Fibroblast of skin of left quadriceps (primary cell): ENCODE measurements at places on chromosomes 16 and 17.

DNA sequence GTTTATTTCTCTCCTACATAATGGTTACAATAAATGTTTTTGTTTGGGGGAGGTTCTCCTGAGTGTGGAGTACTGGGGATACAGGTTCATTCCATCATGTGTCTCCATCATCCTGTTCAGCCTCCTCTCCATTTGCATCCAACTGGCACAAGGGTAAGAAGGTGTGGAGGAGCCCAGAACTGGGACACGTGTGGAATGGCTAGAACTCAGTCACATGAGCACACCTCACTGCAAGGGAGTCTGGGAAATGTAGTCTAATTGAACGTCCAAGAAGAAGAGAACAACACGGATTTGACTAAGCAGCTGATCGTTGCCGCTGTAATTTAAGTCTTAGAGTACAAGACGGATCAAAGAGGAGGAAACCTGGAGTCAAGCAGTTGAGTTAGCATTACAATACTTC lies 6.1 kb downstream of the OR1A1 start:
- no peak for DNase-seq

GRCh38 chr16:79269211-79269863 lies 331.2 kb downstream of the MAF start:
- DNase-seq = no peak

DNA sequence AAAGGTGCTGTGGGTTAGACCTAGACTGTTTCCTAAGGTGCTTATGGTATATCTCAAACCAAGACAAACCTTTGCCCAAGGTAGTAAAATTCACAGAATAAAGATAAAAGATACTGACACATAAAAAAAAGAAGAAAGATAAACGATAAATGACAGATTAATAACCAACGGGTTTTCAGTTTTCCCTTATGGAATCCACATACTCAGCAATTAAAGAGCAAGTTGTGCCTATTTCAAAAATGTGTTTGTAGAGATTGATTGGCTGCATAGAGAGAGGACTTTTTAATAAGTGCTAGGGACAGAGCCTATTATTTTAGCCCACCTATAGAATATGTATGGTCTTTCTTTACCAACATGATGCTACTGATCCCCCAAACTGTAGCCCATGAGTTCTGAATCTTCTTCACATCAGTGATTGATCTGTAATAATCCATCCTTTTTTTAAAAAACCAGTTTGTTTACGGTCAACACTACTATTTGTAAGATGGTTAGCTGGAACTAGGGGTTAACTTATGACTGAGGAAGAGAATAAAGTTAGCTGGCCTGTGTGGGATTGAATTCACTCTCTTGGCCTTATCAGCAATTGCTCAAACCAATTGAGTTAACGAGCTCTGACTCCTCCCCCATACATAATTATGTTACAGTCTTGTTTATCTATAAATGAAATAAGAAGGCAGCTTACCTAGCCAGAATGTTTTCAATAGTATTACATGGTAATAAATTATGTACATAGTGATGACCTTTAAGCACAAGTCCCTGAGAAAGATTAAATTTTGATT lies 53.8 kb downstream of the SNX11 start:
- DNase-seq = no peak

- no peak for DNase-seq
Measured at GRCh38 chr17:63134867-63135266, 168.8 kb downstream of the TANC2 start.

DNA sequence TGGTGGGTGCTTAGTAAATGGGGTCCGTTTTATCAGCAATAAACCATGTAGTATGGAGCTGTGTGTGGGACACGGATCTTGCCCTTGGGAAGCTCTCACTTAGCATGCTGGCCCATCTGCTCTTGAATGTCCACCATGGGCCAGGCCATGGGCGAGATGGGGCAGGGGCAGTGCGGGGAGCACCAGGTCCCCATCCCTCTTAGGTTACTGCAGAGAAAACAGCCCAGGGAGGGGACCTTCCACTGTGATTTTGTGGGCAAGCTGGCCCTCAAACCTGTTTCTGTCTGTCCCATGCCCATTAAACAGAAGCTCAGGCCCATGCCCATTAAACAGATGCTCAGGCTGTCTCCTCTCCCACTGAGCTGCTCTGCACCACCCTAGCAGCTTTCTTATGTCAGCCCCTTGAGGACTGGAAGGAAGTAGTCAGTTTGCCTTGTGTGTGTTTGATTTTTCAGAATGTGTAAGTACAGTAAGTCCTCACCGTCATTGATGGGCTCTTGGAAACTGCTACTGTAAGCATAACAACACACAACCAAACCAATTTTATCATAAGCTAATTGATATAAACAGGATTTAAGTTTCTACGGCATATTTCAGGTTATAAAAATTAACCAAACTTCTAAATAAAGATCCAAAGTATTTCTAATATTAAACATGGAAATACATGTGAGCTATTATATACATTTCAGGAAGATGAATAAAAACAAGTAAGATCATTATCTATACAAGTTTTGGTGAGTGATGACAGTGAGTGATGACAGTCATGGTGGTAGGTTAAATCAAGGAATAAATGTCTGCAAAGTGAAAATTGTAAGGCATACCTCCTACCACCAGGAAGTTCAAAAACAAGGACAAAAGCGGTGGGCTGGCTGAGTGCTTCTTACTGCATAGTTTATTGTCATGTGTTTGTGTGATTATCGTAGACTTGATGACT lies 11.5 kb downstream of the MPRIP start:
- no peak for DNase-seq

DNA sequence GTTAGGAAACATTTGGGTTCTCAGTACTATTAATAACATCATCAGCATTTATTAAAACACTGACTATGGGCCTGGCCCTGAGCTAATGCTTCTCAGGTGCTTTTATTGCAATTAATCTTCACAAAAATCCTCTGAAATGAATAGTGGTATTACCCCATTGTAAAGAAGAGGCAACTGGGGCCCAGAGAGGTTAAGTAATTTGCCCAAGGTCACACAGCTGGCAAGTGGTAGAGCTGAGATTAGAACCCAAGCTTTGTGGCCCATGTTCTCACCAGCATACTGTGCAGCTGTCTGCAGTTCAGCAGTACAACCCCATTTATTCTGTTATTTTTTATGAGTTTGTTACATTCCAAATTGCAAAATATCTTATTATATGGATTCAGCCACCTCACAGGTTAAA lies 82.3 kb downstream of the TBC1D16 start:
- DNase-seq = no peak

- DNase-seq = no peak
Measured at GRCh38 chr17:45226576-45226975, 4.9 kb downstream of the FMNL1 start.

DNA sequence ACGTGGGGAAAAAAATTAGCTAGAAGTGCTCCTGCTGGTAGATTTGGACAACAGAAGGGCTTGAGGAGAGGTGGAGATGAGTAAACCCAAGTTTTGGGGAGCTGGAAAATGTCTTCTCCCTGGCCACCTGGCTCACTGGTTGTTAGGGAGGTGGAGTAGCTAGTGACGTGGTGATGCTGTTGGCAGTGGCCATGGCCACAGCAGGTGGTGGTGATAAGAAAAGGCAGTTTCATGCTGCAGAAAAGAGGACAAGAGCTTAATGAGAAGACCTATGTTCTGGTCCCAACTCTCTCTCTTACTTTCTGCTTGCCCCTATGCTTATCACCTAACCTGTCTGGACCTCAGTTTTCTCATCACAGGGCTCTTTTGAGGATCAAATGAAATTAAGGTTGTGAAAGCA lies 223.5 kb upstream of the N4BP1 start:
- no peak for DNase-seq

GRCh38 chr16:2206420-2206779 lies 1.1 kb downstream of the MLST8 start:
- DNase-seq = no peak

- no peak for DNase-seq
Measured at GRCh38 chr16:24116046-24116776, 139.9 kb upstream of the CACNG3 start.

DNA sequence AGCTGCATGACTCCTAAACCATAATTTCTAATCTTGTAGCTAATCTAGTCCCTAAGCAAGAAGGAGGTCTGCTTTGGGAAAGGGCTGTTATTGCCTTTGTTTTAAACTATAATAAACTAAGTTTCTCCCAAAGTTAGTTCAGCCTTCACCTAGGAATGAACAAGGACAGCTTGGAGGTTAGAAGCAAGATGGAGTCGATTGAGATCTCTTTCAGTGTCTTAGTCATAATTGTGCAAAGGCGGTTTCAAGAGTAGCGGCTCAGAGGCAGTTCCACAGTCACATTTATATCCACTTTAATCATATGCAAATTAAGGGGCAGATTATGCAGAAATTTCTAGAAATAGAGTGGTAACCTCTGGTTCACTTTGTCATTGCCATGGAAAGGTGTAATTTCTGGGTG lies 17.4 kb downstream of the DRC7 start:
- no peak for DNase-seq

DNA sequence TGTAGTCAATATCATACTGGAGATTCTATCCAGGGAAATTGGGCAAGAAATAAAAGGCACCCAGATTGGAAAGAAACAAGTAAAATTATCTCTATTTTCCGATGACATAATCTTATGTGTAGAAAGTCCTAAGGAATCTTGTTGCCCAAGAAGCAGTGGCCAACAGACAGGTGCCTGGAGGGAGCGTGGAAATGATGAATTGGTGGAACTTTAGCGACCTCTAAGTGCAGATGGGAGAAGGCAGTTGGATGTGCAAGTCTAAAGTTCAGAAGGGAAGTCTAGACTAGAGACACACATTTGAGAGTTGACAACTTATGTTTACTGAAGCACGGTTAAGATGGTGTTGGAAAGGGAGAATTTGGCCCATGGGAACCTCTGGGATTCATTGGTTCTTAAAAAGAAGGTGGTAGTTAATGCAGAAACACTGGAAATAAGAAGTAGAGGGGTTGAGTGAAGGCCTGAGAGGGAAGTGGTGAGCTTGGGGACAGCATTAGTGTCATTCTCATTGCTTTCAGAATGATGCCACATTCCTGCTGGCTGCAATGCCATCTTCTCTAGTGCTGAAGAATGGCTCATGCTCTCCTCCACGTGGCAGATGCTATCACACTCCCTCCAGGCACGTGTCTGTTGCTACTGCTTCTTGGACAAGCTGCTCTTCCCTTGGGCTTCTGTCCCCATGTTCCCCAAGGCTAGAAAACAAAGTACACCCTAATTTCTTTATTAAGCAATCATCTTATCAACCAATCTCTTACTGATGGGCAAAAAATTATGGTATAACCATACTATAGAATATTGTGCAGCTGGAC lies 24.0 kb downstream of the TAT start:
- DNase-seq = no peak

DNA sequence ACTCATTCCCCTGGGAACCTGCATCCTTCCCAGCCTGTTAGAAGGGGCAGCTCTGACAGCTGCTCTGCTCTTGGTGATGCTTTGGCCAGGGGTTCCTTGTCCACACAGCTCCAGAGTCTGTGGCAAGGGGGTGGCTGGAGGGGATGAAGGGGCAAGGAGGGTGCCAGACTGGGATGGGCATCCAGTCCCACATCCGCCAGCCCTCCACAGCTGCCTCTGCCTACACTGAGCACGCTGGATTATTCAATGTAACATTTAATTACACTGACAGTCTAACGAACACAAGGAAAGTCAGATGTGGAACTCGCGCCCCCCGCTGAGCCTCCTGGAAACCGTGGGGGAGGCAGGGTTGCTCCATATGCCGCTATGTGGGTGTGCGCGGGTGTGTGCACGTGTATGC lies 101.1 kb downstream of the C16orf78 start:
- DNase-seq = no peak

DNA sequence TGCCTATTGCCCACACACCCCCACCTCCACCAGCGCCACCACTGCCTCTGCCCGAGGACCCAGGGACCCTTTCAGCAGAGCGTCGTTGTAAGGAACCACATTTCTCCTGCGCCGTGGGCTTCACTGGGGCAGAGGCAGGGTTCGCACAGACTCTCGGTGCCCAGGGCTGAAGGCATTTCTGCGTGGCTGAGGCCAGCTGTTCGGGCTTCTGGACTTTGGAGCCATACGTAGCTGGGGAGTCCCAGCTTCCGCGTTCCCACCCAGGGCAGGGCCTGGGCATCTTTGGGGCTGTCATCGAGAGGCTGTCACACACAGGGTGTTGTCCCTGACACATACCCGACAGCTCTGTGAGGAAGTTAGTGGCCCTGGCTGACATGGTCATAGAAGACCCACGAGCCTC lies 16.0 kb upstream of the SMIM5 start:
- DNase-seq = no peak

DNA sequence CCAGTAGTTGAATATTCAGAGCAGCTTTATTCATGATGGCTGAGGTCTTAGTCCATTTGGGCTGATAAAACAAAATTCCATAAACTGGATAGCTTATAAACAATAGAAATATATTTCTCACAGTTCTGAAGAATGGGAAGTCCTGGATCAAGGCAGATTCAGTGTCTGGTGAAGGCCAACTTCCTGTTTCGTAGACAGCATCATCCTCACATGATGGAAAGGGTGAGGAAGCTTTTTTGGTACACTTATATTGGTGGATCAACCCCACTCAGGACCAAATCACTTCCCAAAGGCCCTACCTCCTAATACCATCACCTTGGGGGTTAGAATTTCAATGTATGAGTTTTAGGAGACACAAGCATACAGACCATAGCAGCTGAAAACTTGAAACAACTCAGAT lies 224.2 kb downstream of the CYB561 start:
- DNase-seq = no peak

- DNase-seq = no peak
Measured at GRCh38 chr16:61382435-61382834, 653.8 kb downstream of the CDH8 start.

- DNase-seq = no peak
Measured at GRCh38 chr16:62652441-62653120, 616.3 kb upstream of the CDH8 start.

- no peak for DNase-seq
Measured at GRCh38 chr16:14338236-14338635, 267.1 kb downstream of the MRTFB start.

- DNase-seq = no peak
Measured at GRCh38 chr17:1830288-1830687, 483 bp downstream of the RPA1 start.

DNA sequence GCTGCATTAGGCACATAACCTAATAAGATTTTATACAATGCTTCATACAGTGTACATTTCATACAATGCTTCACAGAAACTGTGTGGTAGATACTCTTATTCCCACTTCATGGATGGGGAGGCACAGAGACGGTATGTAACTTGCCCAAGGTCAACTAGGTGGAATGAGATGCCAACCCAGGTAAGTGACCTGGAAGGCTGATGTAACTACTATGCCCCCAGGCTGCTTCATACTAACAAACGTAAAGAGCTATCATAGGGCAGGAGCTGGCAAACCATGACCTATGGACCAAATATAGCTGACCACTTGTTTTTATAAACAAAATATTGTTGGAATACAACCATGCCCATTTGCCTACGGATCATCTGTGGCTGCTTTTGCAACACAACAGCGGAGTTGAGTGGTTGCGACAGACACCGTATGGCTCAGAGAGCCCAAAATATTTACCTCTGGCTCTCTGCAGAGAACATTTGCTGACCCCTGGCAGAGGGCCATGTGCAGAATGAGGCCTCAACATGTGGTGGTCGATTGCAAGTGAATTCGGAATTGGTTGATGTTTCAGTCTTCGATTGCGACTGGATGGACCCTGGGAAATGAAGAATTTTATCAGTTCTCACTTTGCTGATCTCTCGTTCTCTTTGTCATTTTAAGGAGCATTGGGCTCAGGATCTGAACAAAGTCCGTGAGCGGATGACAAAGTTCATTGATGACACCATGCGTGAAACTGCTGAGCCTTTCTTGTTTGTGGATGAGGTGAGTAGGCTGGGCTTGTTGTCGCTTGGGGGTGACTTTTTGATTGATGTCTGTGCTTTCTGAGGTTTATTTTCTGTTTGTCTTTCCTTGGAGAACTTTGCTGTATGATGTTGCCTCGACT lies 109.7 kb downstream of the PLCG2 start:
- DNase-seq = no peak
